ENCODE measurements at places on chromosomes 11 and 22.

DNA sequence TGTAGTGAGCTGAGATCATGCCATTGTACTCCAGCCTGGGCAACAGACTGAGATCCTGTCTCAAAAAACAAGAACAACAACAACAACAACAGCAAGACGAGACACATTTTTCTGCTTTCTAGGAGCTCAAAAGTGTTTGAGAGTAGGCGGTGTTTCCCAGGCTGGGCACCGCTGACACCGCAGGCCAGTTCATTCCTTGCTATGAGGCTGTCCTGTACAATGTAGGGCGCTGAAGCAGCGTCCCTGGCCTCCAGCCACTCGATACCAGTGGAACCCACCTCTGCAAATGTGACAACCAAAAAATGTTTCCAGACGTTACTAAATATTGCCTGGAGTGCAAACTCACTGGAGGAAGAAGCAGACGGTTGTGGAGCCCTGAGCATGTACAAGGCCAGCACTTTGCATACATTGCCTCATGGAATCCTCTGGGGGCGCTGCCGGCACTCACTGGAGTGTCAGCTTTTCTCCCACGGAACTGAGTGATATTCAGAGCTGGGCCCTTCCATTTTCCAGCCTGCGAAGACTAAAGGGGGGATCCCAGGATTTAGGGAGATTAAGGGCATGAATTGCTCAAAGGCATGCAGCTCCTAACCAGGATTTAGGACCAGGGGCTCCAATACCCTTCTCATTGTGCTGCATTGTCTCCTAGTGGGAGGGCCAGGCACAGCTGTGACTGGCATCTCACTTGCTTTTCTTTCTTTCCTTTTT lies 5.8 kb upstream of the MIEF1 start:
- DNase-seq = peak; percentile 80

- DNase-seq = no peak
These were observed 34.6 kb downstream of the RNF121 start for GRCh38 chr11:71963468-71963867.

- no peak for DNase-seq
These were observed 571.2 kb downstream of the TBC1D22A start for GRCh38 chr22:47333625-47334024.

GRCh38 chr11:83008581-83008923 lies 63.1 kb downstream of the RAB30 start:
- no peak for DNase-seq

- no peak for DNase-seq
These were observed 149.5 kb downstream of the COMMD9 start for GRCh38 chr11:36139767-36140166.

GRCh38 chr11:65592858-65593517 lies 2.6 kb downstream of the KCNK7 start:
- DNase-seq = no peak

GRCh38 chr22:35327690-35328471 lies 28.2 kb downstream of the TOM1 start:
- DNase-seq = no peak

DNA sequence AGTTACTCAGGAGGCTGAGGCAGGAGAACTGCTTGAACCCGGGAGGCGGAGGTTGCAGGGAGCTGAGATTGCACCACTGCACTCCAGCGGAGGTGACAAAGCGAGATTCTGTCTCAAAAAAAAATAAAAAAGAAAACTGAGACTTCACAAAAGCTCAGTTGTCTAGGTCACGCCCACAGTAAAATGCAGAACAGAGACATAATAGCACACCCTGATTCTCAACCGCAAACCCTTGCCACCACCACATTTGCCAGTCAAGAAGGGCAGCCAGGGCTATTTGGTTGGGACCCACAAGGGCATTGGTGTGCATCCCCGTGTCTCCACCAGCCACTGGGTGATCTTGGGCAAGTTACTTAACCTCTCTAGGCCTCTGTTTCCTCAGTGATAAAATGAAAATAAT lies 25.4 kb downstream of the CREB3L1 start:
- peak; percentile 30 for DNase-seq

GRCh38 chr11:122045181-122045586 lies 70.8 kb downstream of the BLID start:
- no peak for DNase-seq

DNA sequence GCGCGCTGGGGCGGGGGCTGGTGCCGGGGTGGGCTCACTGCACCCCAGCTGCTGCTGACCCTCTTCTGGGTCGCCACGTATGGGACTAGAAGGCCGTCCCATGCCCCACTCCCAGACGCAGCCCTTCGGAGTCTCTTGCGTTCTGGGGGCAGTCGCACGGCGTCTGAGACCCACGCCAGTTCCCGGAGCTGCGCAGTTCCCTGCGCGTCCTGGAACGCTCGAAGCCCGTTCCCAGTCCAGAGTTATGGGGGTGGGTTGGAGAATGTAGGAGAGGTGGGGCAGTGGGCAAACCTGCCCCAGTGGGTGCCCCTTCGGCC lies 375 bp downstream of the LAYN start:
- DNase-seq = no peak

- no peak for DNase-seq
These were observed 1054.7 kb upstream of the CNTN5 start for GRCh38 chr11:97965849-97966646.

DNA sequence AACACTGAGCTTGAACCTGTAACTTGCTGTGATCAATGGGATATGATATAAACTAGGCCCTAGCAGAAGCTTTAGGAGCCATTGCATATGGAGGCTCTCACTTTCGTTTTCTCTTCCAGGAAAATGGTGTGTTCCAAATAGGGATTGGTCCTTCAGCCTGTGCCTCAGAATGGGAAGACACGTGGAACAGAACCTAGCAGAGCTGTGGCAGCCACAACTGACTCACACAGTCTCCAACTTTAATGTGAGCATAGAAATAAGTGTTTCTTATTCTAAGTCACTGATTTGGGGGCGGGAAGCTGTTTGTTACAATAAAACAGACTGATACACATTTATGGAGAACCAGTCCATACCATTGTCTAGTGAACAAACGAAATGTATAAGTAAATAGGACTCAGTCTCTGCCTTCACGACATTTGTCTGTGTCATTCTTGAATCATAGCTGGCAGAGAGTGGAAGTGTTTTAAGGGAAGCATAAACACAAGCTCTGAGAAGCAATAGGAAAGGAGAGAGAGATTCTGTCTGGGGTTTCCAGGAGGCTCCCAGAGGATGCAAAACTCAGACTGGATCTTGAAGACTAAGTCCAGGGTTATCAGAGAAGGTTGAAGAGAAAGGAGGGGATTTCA lies 97.3 kb downstream of the GALNT18 start:
- no peak for DNase-seq

DNA sequence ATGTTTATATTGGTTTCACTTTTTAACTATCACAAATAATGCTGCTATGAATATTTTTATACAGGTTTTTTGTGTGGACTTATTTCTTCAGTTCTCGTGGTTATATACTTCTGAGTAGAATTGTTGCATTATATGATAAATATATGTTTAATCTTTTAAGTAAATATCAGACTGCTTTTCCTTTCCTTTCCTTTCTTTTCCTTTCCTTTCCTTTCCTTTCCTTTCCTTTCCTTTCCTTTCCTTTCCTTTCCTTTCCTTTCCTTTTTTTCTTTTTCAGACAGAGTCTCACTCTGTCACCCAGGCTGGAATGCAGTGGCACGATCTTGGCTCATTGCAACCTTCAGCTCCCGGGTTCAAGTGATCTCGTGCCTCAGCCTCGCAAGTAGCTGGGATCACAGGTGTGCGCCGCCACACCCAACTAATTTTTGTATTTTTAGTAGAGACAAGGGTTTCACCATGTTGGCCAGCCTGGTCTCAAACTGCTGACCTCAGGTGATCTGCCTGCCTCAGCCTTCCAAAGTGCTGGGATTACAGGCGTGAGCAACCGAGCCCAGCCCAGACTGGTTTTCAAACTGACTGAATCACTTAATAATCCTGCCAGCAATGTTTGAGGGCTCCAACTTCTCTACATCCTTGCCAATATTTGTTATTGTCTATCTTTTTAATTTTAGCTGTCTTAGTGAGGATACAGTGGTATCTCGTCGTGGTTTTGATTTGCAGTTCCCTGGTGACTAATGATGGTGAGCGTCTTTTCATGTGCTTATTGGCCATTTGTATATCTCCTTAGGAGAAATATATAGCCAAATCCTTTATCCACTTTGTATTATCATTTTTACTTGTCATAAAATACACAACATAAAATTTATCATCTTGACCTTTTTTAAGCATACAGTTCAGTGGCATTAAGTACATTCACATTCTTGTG lies 21.9 kb downstream of the HTR3B start:
- DNase-seq = no peak

DNA sequence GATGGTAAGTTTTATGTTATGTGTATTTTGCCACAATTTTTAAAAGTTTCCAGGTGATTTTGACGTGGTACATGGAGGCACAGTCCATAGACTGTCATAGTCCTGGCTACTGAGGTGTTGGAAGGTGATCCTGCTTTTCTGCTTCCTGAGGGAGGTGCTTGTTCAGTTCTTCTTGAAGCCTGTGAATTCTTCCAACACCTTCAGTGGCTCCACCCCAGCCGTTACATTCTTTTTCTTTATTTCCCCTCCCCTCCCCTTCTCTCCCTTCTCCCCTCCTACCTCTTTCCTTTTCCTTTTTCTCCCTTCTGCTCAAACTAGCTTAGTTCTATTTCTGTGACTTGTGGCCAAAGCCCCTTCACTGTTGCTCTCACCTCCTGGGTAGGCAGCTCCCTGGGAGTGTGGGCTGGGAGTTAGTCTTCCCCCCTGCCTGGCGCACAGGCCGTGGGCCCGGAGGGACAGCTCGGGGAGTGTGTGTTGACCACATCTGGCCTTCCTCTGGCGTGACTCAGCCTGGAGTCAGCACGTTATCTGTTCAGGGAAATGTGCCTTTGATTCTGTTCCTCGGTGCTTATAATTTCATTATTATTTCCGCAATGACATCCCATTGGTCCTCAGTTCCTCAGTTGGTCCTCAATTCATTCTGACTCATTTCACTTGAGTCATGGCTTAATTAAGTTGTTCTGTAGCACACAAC lies 566.2 kb downstream of the TBC1D22A start:
- DNase-seq = peak; percentile 63

DNA sequence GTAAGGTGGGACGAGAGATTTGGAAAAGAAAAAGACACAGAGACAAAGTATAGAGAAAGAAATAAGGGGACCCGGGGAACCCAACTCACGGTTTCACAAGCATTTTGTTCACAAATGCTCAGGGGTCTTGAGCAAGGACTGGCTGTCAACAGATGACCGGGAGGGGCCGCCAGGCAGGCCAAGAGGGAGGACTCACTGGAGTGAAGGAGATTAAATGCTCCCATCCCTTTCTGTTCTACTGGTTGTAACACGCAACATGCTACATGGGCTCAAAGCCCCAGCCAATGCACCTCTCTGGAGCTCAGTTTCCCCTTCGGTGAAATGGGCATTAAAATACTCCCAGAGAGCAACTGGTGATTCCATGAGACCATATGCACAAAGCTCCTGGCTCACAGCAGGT lies 13.4 kb downstream of the SHANK2 start:
- no peak for DNase-seq

DNA sequence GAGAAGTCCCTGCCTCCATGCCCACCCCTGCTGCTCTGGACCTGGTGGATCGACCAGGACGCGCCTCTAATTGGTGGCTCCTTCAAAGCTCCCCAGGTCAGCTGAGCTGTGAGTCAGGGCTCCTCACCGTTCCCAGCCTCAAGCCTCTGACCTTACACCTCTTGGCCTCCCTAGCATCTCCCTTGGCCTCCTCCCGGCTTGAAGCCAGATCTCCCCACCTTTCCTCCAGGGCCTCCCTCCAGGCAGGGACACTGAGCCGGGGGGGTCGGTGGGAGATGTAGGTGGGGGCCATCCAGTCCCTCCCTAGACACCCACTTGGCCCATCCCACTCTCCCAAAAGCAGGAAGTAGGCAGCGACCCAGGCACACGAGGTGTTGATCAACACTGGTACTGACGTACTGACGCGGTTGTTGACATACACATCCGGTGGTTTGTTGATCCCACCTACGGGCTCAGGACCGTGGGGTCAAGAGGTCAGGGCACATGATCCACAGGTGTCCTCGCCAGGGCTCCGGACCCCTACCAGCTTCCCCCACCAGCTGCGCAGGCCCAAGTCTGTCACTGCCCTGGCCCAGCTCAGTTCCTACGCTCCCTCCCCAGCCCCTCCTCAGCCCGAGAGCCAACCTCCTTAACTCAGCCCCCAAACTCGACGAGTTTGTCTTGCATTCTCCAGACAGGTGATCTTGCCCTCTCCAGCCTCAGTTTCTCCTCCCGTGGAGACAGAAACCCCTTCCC lies 802 bp downstream of the ATG2A start:
- DNase-seq = peak; percentile 72

GRCh38 chr11:133841279-133842043 lies 3.9 kb downstream of the SPATA19 start:
- no peak for DNase-seq

GRCh38 chr11:74366576-74366975 lies 31.7 kb downstream of the PGM2L1 start:
- no peak for DNase-seq

- DNase-seq = no peak
These were observed 683.4 kb downstream of the TBC1D22A start for GRCh38 chr22:47445716-47446290.

- no peak for DNase-seq
These were observed 91.1 kb upstream of the KCNA4 start for GRCh38 chr11:30107899-30108298.
